ENCODE measurements at places on chromosomes 1 and 21. TPM values are rescaled to one million over a fixed set of nuclear protein-coding genes. Genes with fewer than 3 reads are reported as not detected.

GRCh38 chr1:152886758-152887409 lies 8.8 kb downstream of the SMCP start:
- DNase-seq = no peak

OR2L13 gene
- not detected for polyA plus RNA-seq

DNA sequence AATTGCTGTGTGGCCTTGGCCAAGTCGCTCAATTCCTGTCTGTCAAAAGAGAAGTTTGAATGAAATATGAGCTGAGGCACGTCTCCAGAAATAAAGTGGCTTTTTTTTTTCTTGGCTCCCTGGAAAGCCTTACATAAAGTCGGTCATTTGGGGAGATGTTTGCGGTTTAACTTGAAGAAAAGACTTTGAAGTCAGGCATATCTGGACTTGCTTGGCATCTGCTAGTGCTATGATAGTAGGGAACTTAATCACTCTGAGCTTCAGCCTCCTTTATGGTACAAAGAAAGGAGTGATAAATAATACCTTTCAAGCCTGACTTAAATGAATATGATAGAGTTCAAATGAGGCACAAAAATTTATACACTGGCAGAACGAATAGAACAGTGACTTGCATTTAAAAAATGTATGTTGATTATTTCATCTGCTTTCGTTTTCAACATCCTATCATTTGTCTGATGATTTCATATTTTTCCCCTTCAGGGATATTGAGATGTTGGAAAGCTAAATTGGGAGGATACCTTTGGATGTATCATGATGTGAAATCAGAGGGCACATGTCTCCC lies 60.2 kb downstream of the FASLG start:
- DNase-seq = no peak

- no peak for DNase-seq
Measured at GRCh38 chr1:86992861-86993260, 78.4 kb downstream of the HS2ST1 start.

MYCL gene
- 12.5 TPM for polyA plus RNA-seq

GRCh38 chr21:39531840-39532239 lies 80.1 kb downstream of the SH3BGR start:
- no peak for DNase-seq

GRCh38 chr1:30572192-30572591 lies 151.2 kb downstream of the MATN1 start:
- DNase-seq = no peak

- DNase-seq = no peak
Measured at GRCh38 chr1:231862611-231863010, 236.0 kb downstream of the DISC1 start.

- DNase-seq = no peak
Measured at GRCh38 chr21:32794644-32795079, 23.1 kb upstream of the PAXBP1 start.

DNA sequence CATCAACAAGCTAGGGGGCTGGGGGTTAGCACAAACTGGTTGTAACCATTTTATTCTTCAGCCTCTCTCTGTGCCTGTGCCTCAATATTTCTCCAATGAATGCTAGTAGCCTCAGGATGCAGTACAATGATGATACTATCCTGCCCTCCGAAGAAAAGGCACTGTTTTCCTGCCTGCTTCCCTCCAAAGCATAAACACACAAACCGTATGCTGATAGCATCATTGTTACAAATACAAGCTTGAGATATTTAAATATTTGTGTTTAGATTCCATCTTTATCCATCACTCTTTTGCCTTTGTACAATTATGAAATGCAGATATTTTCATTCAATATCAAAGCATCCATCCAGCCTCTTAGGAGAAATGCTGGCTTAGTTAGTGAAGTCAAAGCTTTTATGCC lies 404.8 kb downstream of the DUSP10 start:
- DNase-seq = no peak

- no peak for DNase-seq
Measured at GRCh38 chr1:204669579-204669978, 16.0 kb downstream of the LRRN2 start.

- no peak for DNase-seq
Measured at GRCh38 chr1:181987334-181987895, 74.1 kb downstream of the ZNF648 start.

DNA sequence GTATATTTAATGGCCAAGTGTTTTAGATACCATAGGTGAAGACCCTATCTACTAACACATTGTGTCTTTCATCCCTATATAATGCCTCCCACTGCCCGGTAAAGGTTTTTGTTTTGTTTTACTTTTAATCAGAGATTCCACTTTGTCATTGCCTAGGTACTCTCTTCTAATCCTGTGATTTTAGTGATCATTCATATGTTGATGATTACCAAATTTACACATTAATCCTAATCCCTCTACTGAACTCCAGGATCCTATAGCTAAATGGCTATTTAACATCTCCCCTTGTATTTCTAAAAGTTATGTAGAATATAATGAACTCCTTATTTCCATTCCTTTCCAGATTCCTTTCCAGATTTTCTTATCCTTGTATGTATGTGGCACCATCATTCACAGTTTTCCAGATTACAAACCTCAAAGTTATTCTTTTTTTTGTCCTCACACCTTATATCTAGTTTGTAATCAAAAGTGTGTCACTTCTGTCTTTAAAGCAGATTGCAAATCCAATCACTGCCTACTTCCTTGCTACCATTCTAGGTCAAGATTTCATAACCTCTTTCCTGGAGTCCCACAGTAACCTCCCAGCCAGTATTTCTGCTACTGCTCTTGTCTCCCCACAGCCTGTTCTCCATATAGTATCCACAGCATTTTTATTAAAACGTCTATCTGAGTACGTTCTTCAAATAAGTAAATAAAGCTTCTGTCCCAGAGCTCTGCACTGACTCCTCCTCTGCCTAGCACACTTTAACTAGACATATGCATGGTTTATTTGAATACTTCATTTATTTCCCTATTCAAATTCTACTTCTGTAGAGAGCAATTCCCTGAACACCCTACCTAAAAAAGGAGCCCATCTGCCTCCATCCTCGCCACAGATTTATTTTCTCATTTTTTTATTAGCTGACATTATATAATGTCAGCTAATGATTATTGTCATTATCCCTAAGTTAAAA lies 157.8 kb downstream of the KCNT2 start:
- DNase-seq = no peak

RXRG gene
- polyA plus RNA-seq = 19.3 TPM

GRCh38 chr1:154346276-154346917 lies 21.1 kb downstream of the ATP8B2 start:
- DNase-seq = no peak

RPS6KA1 gene
- polyA plus RNA-seq = 27.4 TPM

- no peak for DNase-seq
Measured at GRCh38 chr1:201475915-201476669, 7.1 kb upstream of the PHLDA3 start.

DNA sequence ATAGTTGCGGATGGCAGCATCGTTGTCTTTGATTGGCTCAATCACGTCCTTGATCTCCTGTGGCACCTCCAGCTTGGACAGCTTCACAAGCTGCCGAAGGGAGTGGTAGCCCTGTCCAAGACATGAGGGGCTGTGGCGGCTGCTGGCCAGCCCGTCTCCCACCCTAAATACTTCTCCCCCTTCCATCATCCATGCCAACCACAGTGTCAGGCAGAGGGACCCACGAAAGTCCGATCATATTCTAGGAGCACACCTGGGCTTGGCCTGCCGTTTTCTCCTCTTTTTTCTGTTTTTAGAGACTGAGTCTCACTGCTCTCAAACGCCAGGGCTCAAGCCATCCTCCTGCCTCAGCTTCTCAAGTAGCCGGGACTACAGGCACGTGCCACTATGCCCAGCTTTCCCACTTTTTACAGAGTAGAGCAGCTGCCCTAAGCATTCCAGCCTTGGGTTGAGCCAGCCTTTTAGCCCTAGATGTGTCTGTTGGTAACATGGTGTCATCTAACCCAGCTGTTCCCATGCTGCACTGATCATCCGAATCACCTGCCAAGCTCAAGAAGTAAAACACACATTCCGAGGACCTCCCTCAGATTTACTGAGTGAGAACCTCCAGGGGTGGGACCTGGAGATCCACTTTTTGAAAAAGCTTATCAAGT lies 10.4 kb downstream of the MTHFR start:
- DNase-seq = no peak

SPRR2B gene
- not detected for polyA plus RNA-seq

- DNase-seq = no peak
Measured at GRCh38 chr21:42027822-42028765, 17.9 kb upstream of the ZBTB21 start.

ITLN2 gene
- polyA plus RNA-seq = not detected

SORT1 gene
- 42.5 TPM for polyA plus RNA-seq

GRCh38 chr21:34635307-34635706 lies 20.4 kb upstream of the RCAN1 start:
- no peak for DNase-seq

RCSD1 gene
- polyA plus RNA-seq = 19.8 TPM

RTCA gene
- 24.1 TPM for polyA plus RNA-seq

ANKRD35 gene
- 4.5 TPM for polyA plus RNA-seq

DNA sequence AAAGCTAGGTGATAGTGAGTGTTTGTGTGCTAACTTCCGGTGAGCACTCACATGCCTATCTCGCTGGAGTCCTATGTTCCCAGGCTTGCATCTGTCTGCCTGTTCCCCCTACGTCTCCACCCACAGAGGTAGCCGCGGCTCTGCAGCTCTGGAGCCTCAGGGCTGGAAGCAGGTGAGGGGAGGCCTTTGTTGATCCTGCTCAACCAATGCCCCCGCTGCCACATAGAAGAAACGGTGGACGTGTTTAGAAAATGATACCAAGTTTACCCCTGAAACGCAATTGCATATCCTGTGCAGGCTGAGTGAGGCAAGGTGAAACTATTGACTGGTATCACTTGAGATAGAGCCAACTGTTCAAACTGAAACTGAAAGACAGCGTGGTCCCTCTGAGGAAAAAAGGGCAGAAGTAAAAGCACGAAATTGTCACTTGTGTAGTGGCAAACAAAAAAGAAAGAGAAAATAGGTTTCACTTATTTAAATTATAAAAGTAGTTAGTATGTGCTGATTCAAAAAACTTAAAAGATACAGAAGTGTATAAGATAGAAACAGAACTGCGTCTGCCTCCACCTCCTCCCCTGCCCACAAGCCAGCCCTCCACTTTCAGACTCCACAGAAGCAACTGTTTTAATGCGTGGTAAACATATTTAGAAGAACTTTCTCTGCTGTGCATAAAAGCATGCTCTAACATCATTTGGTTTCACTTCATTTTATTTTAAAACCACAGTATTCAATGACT lies 38.6 kb upstream of the ETS2 start:
- DNase-seq = no peak

- DNase-seq = no peak
Measured at GRCh38 chr21:45834026-45834715, 147.4 kb upstream of the COL6A1 start.

DNA sequence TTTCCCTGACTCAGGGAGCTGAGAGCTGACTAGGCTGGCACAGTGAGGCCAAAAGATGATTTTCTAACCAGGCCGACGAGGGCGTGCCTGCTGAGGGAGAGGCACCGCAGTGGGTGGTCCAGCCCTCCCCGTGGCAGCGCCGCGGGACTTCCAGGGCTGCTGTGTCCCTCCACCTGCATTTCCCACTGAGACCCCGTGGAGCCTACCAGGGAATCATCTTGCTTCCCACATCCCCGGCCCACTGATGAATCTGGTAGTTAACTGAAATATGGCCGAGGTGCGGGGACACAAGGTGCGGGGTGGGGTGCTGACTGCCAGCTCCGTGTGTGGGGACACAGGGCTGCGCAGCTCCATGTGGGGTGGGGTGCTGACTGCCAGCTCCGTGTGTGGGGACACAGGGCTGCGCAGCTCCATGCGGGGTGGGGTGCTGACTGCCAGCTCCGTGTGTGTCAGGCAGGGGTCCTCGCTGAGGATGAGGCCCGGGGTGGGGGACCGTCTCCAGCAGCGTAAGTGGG lies 10.4 kb downstream of the WRAP73 start:
- DNase-seq = no peak

PEAR1 gene
- polyA plus RNA-seq = 27.9 TPM

DNA sequence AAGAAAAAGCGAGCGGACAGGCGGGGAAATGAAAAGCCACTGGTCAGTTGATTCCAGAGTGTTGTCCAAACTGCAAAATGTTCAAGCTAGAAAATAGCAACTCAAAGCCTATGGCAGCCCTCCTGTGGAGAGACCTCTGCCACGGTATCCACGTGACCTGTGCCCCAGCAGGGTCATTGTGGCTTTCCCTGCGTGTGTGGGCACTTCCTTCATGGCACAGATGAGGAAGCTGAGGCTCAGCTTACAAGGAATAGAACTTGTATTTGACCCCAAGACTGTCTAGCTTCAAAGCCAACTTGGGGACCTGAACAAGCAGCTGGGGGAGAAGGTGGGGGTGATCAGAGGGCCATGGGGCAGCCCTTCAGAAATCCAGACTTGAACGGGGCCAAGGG lies 15.6 kb upstream of the PLEKHG5 start:
- DNase-seq = no peak

DNA sequence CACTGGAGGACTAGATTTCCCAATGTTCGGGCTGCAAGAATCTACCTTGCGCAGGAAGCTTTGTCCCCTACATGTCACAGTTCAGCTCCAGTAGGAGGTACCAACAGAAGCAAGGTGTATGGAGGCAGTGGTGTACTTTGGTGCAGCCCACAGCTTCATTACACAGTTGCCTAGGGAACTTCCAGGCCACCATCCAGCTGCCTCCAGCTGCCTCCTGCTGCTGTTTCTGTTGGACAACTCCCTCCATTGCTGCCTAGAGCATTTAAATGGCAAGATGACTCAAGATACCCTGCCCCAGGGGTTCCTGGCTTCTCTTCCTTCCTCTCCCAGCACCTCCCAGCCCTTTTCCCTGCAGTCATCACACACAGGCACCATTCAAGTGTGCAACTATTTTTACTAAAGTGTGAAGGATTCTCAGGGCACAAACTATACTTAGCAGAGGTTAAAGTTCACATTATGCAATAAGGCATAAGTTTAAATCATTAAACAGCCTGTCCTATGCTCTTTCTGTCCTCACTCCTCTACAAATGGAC lies 39.0 kb upstream of the ATP1A1 start:
- peak; percentile 72 for DNase-seq

Data from right lung (tissue), 10 donors.